GDM1 (cell line): ENCODE measurements at places on chromosomes 2 and 18.
A peak's percentile ranks its signal among the peaks of the same experiment; 100 is the strongest.

DNA sequence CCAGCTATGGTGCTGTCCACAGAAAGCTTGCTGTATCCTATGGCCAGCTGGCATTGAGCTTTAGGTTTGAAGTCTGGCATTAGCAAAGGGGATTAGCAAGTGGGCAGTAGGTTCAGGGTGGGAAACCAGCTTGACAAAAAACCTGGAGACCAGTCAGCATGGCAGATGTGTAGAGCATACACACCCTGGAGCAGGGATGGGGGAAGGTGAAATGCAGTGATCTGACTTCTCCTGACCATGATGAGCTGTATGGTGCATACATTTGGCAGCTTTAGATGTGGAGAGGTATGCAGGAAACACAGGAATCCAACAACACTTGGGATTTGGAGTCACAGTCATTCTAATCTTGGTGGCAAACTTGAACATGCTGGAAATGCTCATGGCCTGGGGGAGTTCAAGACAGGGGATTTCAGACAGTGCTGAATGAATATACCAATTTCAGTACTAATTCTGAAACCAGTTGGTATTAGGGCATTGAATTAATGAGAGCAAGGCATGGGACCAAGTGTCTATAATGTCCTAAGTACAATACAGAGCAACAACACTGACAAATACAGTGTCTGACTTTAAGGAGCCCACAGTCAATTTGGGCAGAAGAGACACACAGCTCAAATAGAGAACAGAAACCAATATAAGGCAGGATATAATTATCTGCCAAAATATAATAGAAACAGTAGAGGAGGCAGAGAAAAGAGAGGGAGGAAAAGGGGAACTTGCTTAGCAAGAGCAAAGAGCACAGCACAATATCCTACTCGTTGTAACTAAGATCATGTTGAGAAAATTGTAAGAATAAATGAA lies 11.8 kb downstream of the ARHGAP15 start:
- DNase-seq: no peak

DNA sequence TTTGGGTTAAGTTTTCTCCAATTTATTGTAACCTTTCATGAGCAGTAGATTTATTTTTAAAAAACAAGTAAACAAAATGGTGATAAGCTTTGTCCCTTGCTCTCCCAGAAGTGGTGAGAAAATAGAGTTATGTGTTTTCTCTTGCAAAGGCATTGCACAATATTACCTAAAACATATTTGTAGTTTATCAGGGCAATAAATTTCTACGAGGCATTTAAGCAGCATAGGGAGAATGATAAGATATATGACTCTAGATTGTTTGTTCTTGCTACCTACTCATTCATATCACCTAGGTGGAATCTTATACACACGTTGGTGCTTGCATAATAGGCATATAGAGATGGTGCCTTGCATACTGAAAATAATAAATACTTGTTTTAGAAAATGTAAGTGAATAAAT lies 201.7 kb downstream of the MYO1B start:
- DNase-seq: no peak

- DNase-seq: no peak
These were observed 18.4 kb upstream of the EVA1A start for GRCh38 chr2:75579186-75579585.

GRCh38 chr2:98810588-98810928 lies 79.6 kb upstream of the MGAT4A start:
- DNase-seq: no peak

DNA sequence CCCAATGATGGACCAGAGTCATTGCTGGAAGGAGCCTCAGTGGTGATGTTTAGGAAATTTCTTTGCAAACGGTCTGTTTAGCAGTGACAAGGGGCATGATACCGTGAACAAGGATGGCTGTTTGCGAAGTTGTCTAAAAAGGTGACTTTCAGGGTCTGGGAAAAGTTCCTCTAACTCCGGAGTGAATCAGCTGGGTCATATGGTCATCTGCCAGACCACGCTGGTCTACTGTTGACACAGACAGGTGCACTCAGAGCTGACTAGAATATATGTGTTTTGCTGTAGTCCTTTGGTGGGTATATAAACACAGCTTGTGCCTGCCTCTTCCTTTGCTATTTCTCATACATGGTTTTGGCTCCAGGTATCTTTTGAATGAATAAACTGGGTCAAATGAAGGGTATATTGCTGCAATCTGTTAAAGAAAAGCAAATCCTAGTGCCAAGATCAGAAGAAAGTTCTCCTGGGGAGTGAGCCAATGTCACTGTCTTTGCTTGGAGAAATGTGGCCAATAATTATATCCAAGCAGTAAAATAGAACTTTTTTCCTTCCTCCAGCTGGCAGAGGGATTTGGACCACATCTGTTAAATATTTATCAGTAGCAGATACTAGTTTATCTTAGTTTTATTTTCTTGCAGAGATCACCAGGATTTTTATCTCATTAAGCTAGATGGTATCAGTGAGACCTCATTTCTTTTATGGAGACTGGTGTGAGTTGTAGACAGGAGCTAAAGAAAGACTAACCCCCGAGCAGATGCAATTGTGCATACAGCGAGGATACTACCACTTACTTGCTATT lies 286.0 kb downstream of the TRIB2 start:
- no peak for DNase-seq

GRCh38 chr2:109054865-109055264 lies 65.8 kb upstream of the EDAR start:
- no peak for DNase-seq

- peak; percentile 65 for DNase-seq
These were observed 71.8 kb downstream of the TNS1 start for GRCh38 chr2:217930761-217931563.

GRCh38 chr2:118148133-118148532 lies 59.9 kb downstream of the INSIG2 start:
- no peak for DNase-seq

GRCh38 chr2:240812721-240813120 lies 7.3 kb downstream of the KIF1A start:
- no peak for DNase-seq

GRCh38 chr2:171405546-171405945 lies 28.2 kb downstream of the METTL8 start:
- DNase-seq: no peak

GRCh38 chr2:1823187-1824169 lies 79.2 kb upstream of the PXDN start:
- DNase-seq: no peak

DNA sequence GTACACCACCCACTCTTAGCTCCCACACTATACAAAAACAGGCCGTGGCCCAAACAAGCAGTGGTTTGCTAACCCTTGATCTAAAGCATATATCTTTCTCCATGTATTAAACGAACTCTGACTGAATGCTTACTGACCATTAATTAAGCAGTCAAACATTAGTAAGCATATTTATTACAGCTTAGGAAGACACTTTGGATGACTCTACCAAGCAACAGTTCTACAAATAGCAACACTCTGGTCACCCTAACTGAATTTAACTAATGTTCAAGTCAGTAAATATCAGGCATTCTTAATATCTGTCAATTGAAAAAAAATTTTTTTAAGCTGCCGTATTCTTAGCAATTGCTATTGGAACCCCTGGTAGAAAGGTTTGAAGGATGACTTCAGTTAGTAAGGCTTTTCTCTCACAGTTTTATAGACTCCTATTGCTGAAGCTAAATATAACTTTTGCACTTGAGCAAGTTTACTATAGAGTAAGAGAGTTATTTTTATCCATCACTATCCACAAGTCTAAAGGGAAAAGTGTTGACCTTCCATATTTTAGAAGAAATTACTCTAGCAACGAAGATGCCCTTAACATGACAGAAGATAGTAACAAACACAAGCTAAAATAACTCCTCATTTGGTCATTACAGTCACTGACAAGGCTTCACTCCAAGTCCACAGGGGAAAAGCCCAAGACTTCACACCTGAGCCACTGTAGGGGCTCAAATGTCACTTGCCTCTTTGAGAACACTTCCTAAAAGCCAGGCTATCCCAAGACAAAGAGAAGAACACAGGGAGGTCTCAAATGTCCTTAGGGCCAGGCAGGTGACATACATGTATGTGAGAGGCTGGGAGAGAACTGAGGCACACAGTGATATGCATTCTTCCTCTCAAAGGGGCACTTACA lies 74.4 kb downstream of the RTN4 start:
- no peak for DNase-seq

GRCh38 chr2:202373490-202373889 lies 2.6 kb upstream of the BMPR2 start:
- DNase-seq: no peak

GRCh38 chr2:199606193-199606780 lies 148.5 kb upstream of the SATB2 start:
- DNase-seq: no peak

- DNase-seq: no peak
These were observed 17.0 kb upstream of the BCL2 start for GRCh38 chr18:63336366-63337099.

GRCh38 chr2:16407358-16407757 lies 258.3 kb downstream of the CYRIA start:
- no peak for DNase-seq

- DNase-seq: no peak
These were observed 7.1 kb downstream of the RBM45 start for GRCh38 chr2:178119179-178119922.

DNA sequence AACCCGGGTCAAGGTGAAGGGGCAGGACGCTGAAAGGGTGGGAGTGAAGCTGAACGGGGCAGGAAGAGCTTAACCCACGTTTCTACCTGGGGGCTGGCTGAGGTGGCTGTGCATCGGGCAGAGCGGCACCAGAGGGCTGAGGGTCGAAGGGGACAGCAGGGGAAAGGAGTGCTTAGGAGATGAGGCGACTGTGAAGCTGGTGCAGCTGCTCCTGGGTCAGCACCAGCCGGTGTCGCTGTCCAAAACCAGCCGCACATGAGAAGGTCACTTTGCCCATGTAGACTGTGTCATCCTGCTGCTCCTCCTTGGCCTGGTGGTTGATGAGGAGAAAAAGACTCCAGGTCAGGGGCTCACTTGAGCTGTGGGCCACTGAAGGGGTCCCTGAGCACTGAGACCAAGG lies 18.1 kb upstream of the SLC4A5 start:
- no peak for DNase-seq

GRCh38 chr2:158994920-158995676 lies 26.7 kb downstream of the TANC1 start:
- no peak for DNase-seq

DNA sequence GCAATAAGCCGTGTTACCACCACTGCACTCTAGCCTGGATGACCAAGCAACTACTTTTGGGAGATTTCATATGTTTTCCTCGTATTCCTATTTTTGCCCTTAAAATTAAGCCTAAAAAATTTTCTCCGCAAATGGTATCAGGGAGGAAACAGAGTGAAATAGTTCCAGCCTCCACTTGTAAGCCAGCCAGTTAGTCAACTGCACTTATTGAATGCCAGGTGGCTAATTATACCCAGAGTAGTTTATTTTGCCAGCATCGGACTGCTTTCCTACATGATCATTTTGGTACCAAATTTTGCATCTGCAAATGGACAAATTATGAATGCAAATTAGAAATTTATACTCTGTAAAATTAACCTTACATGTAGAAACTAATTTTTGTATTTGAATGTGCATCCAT lies 90.2 kb upstream of the ARHGAP28 start:
- no peak for DNase-seq

- DNase-seq: no peak
These were observed 42.4 kb downstream of the LMAN2L start for GRCh38 chr2:96697476-96697875.

DNA sequence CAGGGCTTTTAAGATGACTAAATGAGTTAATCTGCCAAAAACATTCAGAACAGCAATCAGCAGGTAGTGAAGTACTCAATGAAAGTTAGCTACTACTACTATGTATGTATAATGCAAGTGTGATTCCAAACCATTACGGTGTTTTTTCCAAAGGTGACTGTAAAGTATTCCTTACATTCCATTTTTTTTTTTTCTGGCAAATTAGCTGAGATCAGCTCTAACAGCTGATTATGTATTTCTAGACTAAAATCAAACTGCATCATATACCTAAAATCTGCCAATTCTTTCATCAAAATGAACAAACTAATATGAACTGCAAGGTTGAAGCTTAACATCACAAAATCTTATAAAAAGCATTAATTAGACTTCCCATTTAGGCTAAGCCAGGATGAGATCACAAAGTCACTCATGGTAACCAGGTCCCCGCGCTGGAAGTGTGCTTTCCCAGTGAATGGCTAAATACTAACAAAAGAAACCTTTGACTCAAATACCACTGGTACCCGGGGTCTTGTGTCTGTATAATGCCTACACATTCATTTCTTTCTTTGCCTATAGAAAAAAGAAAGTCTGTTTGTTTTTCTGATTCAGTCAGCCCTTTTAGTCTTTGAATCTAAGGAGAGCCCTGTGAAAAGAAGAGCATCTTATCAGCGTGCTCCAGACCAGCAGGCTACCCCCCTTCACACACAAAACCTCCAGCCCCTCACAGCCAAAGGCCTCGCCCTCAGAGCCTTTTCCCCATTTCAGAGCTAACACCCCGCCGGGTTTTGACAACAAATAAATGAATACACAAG lies 88.3 kb downstream of the RBMS1 start:
- no peak for DNase-seq

- no peak for DNase-seq
These were observed 40.2 kb downstream of the SLC35F5 start for GRCh38 chr2:113716291-113716690.
